ENCODE measurements at places on chromosomes 4 and X.

- DNase-seq: no peak
These were observed 648.8 kb downstream of the IQCM start for GRCh38 chr4:149166876-149167275.

- DNase-seq: no peak
These were observed 695.0 kb upstream of the HS3ST1 start for GRCh38 chr4:12123707-12124106.

- DNase-seq: no peak
These were observed 113.3 kb downstream of the HPGD start for GRCh38 chr4:174408841-174409552.

DNA sequence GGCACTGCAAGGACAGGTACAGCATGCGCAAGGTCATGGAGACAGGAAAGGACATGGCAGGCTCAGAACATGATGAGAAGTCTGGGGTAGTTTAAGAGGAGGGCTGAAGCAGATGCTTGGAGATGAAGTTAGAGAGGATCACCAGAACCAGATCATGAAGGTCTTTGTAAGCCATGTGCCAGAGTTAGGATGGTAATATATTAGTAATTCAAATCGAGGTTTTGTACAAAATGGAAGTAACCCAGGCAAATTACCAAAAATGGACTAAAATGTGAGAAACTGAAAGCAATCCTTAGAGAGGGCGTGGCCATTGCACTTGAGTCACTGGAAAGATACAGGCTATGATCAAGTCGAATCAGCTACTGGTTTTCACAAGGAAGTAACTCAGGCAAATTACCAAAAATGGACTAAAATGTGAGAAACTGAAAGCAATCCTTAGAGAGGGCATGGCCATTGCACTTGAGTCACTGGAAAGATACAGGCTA, 13.5 kb downstream of the RXFP1 start:
- DNase-seq: no peak

DNA sequence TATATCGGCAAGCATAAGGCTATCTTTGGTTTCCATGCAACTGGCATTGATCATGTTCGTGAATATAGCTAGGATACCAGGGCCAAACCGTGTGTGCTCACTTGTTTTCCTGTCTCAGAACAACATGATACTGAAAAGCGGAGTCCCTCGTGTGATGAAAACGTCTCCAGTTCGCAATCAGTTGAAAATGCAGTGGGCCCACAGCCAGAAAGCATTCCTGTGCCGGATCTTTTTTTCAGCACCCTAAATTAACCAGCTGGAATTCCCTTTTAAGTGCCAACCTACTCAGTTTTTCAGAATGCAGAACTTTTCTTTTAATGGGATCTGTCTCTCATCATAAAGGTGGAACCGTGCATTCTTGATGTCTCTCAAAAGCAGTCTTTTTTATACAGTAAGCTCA, 130.8 kb upstream of the FRG1 start:
- DNase-seq: no peak

GRCh38 chrX:147933815-147934214, 22.1 kb downstream of the FMR1 start:
- no peak for DNase-seq

DNA sequence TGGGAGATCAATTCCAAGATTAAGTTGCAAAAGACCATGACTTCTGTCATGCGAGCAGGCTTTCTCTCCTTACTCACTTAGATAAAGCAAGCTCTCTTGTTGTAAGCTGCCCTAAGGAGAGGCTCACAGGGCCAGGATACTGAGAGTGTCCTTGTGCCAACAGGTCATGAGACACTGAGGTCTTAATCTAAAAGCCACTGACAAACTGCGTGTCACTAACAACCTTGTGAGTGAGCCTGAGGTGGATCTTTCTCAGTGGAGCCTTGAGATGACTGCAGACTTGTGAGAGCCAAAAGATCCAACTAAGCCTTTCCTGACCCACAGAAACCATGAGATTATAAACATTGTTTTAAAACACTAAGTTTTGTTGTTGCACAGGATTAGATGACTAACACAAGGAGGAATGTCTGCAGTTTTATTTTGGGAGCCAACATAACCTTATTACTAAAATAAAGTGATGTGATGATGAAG, 170.5 kb downstream of the SLC39A8 start:
- no peak for DNase-seq

- no peak for DNase-seq
These were observed 23.1 kb upstream of the TNIP3 start for GRCh38 chr4:121187206-121187605.

- DNase-seq: no peak
These were observed 104.5 kb upstream of the VEGFC start for GRCh38 chr4:176897226-176897625.

- peak; percentile 50 for DNase-seq
These were observed 29.4 kb upstream of the RBMX start for GRCh38 chrX:136909706-136910564.

GRCh38 chr4:26325191-26325590, 4.4 kb downstream of the RBPJ start:
- DNase-seq: no peak

DNA sequence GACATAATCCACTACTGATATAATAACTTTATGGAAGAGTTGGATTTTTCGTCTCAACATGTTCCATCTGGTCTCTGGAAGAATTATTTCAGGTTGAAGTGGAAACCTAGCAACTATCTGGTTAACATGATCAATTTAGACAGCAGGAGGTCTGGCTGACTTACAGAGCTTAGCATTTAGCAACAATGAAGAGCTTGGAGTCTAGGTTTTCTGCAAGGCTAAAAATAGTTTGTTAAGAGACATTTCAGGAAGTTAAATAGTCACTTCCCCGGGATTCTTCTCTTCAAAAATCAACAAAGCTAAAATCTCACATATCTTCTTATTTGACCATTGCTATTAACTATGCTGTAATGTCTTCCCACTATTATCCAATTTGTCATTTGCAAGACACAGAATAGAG, 418.6 kb upstream of the DIPK2B start:
- no peak for DNase-seq

GRCh38 chr4:75920327-75920726, 18.1 kb upstream of the PPEF2 start:
- DNase-seq: no peak

- DNase-seq: no peak
These were observed 405 bp downstream of the CENPE start for GRCh38 chr4:103197765-103198110.

GRCh38 chr4:47278631-47279030, 184.9 kb downstream of the COMMD8 start:
- no peak for DNase-seq

- DNase-seq: no peak
These were observed 179.6 kb downstream of the TMA16 start for GRCh38 chr4:163673848-163674697.

DNA sequence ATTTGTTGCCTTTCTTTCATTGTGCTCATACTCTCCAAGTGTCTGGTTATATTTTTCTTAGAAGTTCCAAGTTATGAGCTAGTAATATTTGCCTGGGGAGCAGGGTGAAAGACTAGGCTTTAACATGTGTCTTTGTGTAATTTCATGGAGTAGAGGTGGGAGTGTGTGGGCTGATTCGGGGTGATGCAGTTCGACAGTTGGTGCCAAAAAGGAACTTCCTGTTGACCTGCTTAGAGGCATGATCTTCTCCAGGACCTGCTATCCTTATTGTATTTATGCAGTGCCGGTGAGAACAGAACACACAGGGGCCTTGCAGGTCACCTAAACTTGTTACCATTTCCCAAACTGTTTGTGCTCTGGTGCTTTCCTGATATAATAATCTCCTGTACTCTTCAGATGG, 21.2 kb downstream of the USP53 start:
- DNase-seq: no peak

DNA sequence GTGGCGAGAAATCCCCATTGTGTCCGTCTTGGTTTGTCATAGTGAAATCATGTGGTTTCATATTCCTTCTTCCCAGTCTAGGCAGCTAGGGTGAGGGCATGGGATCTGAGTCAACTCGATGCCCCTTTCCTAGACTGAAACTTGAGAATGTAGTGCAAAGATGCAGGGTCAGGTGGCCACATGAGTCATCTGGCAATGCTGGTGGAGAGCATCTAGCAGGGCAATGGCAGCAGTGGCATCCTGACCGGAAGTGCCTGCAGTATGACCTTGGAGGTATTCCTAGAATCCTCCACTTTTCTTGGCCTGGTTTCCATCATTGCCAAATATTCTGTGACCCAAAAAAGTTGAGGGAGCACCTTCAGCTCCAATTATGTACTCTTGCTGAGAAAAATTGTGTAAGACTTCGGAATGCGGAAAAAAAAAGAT, 39.1 kb upstream of the TMEM184C start:
- no peak for DNase-seq

DNA sequence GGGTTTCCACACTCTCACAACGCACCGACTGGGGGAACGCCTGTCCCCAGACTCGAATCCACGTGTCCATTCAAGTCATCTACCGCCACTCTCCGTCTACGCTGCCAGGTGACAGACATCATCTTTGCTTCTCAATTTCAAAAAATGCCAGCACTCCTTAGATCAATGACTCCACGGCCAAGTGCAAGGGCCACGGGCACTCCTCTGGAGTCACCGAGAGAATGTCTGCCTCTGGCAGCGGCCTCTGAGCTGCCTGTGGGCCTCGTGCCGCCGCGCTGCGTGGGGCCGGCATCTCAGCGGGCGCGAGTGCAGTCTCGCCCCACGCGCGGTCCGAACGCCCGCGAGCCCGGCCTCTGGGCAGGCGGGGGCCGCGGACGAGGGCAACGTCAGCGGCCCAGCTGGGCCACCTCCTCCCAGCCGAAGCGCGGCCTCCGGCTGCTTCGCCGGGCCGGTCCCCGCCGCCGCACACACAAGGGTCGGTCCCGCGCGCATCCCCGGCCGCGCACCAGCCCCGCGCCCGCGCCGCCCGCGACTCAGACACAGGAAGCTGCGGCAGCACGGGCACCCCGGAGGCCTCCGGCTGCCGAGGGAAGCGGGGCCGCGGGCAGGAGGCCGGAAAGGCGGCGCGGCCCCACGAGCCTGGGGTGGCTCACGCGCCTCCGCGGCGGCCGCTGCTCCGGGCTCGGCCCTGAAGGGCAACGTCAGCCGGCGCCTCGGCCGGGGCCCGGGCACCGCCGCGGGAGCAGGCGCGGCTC, 450 bp downstream of the ACSL1 start:
- DNase-seq: peak; percentile 66

- DNase-seq: no peak
These were observed 7.6 kb upstream of the TLR2 start for GRCh38 chr4:153676486-153676885.

DNA sequence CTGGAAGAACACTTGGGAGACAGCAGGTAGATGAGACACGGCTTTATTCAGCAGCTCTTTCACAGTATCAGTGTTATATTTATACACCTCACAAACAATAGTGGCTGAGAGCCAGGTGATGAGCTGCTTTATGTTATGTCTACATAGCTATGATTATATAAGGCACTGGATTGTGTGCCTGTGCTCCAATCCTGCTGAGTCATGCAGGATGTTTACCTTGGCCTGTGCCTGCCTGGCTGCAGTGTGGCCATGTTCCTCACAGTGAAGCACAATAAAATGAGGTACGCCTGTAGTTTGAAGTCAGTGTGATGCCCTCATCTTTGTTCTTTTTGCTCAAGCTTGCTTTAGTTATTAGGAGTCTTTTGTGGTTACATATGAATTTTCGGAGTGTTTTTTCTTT, 31.3 kb downstream of the CXCL13 start:
- DNase-seq: no peak

GRCh38 chr4:8051644-8052043, 107.0 kb downstream of the ABLIM2 start:
- DNase-seq: no peak

DNA sequence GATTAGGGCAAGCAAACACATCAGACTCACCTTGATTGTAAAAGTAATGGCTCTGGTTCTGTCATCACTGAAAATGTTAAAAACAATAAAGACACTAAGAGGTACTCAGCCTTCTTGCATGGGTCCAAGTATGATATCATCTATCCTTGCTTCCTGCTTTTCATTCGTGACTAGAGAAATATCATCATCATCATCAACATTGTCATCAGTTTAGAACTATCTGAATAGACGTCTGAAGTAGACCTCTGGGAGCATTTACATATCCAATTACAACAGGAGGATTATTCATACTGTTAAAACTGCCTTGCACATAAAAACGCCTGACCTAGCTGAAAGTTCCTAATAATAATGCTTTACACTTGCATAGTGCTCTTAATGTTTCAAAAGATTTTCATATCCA, 9.8 kb upstream of the FRAS1 start:
- no peak for DNase-seq

- no peak for DNase-seq
These were observed 19.1 kb upstream of the FRYL start for GRCh38 chr4:48799157-48799556.

GRCh38 chrX:20144491-20144890, 2.9 kb upstream of the EIF1AX start:
- DNase-seq: no peak

- DNase-seq: no peak
These were observed 864.3 kb upstream of the AGA start for GRCh38 chr4:178306565-178306964.

DNA sequence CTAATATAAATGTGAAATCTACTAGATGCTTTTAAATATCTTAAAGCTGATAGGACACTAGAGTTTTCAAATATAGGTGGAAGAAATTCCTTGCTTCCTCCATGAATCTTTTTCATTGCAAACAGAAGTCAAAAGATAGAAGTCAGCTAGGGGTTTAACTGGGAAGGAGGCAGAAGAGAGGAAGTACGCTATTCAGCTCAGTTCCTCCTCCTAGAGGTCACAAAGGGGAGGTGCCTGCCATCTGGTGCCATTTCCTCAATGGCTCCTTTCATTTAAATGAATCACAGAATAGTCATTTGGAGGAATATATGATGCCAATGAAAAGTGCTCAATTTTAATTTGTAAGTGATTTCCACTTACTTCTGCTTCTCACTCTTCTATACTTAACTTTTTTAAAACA, 8.5 kb downstream of the COL25A1 start:
- no peak for DNase-seq

DNA sequence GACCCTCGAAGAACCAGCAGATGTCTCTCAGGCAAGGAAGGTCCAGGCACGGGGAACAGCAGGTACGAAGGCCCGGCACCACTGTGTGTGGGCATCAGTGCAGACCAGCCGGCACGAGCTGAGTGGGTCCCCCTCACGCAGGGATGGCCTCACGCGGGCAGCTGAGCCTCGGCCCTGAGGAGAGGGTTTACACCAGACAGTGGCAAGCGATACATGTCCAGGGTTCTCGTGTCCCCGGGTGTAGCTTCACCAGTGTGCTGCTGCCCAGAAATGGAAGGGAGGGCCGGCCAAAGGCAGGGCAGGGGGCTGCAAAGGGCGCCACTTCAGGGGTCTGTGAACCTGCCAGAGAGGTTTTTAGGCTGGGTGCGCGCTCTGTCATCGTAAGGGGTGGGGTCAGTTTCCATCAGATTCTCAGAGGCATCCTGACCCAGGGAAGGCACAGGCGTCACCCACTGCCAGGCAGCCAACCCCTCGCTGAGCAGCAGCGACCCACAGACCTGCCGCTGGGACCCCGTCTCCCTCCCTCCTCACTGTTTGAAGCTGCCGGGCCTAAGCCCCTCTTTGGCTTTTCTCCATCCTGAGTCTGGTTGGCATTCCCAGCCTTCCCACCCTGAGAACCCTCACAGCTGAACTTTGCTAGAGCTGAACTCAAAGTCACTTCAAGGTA, 107.0 kb downstream of the CPZ start:
- DNase-seq: no peak

Data from activated CD4-positive, CD25-positive, alpha-beta regulatory T cell treated with anti-CD3 and anti-CD28 coated beads, Interleukin-2, amount 50 U/mL, for 72 hours (primary cell).